ENCODE measurements at places on chromosomes 4 and X. TPM values are rescaled to one million over a fixed set of nuclear protein-coding genes. Genes with fewer than 3 reads are reported as not detected.

GPM6B gene
- 17.5 TPM for total RNA-seq

DNA sequence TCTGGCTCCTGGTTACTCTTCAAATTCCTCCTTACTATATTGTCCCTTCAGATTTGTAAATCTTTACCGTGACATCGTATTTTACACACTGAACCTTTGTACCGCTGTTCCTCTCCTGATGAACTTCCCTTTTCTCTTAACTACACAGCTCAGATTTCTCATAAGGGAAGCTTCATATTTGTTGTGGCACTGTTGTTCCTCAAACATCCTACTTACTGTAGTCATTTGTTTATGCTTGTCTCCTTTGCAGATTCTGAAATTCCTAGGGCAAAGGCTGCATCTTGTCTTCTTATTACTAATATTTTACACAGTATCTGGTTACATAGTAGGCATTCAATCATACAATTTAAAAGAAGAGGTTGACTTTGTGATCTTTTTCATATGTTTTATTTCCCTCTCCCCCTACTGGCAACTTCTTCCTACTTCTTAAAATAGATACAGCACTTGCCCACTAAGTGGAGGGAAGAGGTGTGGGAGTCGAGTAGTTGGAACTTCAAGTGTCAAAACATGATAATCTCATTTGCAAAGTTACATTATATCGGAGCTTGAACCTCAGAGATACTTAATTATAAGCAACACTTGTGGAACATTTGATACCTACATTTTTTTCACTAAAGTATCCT lies 50.0 kb downstream of the TET2 start:
- no peak for DNase-seq

DNA sequence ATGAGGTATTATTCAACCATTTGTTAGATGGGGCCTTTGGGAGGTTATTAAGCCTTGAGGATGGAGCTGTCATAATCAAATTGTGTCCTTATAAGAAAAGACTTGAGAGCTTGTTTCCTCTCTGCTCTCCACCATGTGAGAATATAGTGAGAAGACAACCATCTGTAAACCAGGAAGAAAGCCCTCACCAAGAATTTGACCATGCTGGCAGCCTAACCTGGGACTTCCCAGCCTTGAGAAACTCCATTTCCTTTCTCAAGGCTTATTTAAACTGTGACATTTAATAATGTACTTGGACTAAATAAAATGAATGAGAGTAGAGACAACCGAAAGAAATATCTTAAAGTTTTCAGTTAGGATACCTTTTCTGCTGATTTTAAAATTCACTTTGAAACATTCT lies 83.7 kb upstream of the GC start:
- no peak for DNase-seq

GRCh38 chrX:72020204-72020603 lies 109.6 kb downstream of the NHSL2 start:
- peak; percentile 1 for DNase-seq

DNA sequence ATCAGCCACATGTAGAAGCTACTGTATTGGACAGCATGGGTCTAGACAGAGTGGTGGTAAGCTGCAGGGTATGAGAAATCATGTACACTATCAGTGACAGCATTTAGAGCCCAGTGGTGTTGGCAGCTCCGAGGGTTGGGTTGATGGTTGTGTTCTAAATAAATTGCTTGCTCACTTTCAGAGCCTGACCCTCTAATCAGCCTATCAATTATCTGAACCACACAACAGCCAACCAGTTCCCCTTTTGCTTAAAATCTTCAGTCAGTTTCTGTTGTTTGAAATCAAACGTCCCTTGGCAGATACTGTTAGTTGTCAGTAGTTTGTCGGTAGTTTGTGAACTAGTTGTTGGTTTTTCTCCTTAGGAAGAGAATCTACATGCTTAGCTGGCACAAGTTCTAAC lies 99.8 kb upstream of the RAI2 start:
- DNase-seq, result no peak

- no peak for DNase-seq
Observed at GRCh38 chr4:100129774-100130173, 60.5 kb downstream of the DDIT4L start.

- no peak for DNase-seq
Observed at GRCh38 chrX:78493180-78493579, 165.8 kb upstream of the CYSLTR1 start.

- no peak for DNase-seq
Observed at GRCh38 chr4:67575232-67576058, 16.9 kb downstream of the STAP1 start.
